ENCODE measurements at places on chromosomes 11 and 22.

DNA sequence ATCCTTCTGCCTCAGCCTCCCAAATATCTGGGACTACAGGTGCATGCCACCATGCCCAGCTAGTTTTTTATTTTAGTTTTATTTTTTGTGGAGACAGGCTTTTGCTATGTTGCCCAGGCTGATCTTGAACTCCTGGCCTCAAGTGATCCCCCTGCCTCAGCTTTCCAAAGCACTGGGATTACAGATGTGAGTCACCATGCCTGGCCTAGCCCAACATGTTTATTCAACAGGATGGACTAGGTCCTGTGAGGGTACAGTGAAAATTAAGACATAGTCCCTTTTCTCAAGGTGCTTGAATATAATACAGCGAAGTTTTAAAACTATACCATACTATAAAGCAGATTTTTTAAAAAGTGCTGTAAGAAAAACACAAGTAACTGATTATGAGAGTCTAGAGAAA lies 45.2 kb upstream of the EED start:
- DNase-seq, result no peak

DNA sequence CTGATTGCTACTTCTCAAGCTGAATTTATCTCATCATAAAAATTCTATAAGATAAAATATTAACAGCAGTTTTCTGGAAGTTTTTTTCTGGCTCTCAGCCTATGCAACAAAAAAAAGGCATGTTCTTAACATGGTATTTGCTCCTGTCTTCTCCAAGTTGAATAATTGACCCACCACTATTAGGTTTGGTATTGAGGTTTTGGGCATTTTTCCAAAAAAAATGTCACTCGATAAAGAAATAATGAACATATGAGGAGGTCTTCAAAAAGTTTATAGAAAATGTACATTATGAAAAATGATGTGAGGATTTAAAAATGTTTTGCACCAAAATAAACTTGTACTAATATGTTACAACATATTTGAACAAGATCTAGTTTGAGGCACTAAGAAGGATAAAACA lies 808.6 kb upstream of the RAG2 start:
- DNase-seq, result no peak

- no peak for DNase-seq
Measured at GRCh38 chr11:108959105-108959761, 294.4 kb downstream of the DDX10 start.

DNA sequence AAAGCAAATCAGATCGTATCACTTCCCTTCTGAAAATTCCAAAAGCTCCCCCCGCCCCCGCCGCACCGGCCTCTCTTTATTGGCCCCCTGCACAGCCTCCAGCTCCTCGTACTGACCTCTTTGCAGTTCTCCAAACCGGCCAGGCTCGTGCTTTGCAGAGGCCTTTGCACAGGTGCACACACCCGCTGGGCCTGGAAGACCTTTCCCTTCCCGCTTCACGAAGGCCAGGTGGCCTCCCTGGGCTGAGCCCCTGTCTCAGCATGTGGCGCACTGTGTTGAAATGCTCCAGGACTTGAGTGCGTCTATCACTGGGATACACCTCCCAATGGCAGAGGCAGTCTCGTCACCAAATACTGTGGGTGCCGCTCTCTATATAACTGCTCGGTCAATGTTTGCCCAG lies 13.2 kb upstream of the ADA2 start:
- no peak for DNase-seq

DNA sequence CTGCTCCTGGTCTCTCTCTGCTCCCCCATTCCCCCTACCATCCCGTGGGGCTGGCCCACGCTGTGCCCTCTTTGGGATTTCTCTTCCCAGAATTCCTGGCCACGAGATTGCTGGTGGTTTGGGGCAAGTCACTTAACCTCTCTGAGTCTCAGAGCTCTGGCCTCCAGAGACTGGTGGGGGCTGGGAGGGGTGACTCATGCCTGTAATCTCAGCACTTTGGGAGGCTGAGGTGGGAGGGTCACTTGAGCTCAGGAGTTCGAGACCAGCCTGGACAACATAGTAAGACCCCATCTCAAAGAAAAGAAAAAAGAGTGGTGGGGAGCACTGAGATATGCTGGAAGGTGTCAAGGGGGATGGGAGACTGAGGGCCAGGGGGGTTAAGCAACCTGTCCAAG lies 18.3 kb downstream of the OTUB1 start:
- no peak for DNase-seq

DNA sequence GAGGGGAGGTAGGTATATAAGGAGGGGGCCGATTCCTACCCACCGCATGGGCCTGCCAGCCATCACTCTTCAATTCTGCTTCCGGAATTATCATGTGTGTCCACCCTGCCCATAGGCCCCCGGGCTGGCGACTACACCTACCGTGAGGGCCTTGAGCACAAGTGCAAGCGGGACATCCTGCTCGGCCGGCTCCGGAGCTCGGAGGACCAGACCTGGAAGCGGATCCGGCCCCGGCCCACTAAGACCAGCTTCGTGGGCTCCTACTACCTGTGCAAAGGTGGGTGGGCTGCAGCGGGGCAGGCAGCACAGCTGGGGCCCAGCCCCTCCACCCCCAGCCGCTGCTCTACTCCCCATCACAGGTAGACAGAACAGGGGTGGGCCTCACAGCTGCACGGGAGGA lies 38.4 kb upstream of the TEF start:
- no peak for DNase-seq

GRCh38 chr11:36750349-36750748 lies 152.3 kb upstream of the RAG2 start:
- no peak for DNase-seq

DNA sequence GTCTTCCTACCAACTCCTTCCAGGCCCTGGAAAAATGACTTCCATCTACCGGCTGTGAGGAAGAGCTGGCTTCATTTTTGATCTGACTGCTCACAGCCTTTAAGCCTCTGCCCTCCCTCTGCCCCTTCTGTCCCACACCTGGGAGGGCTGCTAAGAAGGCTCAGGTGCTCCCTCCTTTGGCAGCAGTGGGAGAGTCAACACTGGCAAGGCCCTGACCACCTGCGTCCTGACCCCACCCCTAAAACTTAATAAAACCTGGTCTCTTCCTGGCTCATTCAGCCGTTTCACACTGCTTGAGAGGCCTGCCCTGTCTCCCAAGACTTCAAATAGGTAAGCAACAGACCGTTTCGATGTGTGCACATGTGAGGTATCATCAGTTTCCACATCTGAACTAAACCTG lies 52.1 kb upstream of the NFRKB start:
- DNase-seq, result no peak

DNA sequence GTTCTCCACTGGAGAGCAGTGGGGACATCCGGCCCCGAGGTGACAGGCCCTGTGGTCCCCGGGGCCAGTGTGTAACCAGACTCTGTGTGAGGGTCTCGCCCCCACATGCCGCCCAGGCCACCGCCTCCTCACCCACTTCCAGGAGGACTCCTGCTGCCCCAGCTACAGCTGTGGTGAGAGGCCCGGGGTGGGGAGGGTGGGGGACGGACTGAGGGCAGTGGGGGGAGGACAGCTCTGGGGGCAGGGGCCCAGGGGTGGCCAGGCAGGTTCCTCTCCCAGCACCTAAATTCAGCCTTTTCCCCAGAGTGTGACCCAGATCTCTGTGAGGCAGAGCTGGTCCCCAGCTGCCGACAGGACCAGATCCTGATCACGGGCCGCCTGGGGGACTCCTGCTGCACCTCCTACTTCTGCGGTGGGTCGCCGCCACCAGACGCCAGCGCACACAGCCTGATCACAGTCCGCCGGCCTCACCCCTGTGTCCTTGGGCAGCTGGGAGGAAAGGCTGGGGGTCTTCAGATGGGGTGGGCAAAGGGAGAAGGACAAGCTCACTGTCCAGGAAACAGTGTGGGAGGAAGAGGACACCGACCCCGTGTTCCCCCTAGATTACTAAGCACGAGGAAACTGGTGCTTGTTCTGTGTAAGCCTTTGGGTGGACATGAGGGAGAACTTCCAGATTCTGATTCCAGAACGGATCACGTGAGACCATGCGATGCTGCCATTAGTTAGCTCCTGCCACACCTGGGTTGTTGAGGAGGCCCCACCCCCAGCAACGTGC lies 84.4 kb upstream of the MYOD1 start:
- DNase-seq, result no peak

- DNase-seq, result no peak
Measured at GRCh38 chr11:119218141-119218878, 12.2 kb downstream of the CBL start.

DNA sequence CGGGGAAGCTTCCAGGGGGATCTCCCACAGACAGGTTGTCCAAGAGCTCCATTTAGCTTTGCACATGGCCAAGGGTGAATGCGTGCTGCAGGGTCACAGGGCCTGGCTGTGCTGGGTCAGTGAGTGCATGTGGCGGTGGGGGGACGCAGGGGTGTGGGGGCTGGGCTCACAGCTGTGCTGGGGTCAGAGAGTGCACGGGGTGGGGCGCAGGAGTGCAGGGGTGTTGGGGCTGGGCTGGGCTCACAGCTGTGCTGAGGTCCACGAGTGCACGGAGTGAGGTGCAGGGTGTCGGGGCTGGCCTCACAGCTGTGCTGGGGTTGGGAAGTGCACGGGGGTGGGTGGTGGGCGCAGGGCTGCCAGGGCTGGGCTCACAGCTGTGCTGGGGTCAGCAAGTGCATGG lies 557.7 kb downstream of the BRD1 start:
- no peak for DNase-seq

DNA sequence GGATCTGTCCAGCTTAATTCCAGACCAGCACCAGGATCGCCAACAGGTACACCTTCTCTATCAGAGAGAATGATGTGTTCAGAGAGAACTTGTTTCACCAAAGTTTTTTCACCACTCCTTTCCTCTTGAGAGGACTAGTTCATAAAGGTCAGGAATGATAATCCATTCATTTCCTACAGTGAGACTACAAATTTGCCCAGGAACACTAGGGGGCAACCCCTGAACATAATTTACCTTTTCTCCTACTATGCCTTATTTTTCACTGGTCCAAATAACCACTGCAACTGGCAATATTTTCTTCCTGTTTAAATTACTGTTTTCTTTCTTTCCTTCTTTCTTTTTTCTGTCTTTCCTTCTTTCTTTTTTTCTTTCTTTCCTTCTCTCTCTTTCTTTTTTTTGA lies 22.5 kb downstream of the CAVIN3 start:
- DNase-seq, result no peak

- DNase-seq, result no peak
Measured at GRCh38 chr11:105611572-105612441, 1.9 kb downstream of the GRIA4 start.

GRCh38 chr11:117510646-117511045 lies 183.0 kb downstream of the CEP164 start:
- DNase-seq, result no peak

- DNase-seq, result no peak
Measured at GRCh38 chr11:14529951-14530350, 9.8 kb upstream of the PSMA1 start.

GRCh38 chr11:122745111-122745510 lies 89.6 kb downstream of the UBASH3B start:
- DNase-seq, result no peak

DNA sequence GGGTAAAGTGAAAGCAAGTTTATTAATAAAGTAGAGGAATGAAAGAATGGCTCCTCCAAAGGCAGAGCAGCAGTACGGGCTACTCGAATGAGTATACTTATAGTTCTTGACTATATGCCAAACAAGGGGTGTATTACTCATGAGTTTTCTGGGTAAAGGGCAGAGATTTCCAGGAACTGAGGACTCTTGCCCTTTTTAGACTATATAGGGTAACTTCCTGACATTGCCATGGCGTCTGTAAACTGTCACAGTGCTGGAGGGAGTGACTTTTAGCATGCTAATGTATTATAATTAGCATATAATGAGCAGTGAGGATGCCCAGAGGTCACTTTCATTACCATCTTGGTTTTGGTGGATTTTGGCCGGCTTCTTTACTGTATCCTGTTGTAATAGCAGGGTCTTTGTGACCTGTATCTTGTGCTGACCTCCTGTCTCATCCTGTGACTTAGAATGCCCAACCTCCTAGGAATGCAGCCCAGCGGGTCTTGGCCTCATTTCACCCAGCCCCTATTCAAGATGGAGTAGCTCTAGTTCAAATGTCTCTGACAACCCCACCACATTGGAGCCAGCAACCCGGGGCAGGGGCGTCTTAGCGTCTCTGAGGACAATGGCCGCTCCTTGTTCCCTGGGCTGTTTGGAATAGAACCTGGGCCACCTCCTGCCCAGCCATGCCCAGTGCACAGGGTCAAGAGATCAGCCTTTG lies 34.9 kb upstream of the CD82 start:
- DNase-seq, result no peak

DNA sequence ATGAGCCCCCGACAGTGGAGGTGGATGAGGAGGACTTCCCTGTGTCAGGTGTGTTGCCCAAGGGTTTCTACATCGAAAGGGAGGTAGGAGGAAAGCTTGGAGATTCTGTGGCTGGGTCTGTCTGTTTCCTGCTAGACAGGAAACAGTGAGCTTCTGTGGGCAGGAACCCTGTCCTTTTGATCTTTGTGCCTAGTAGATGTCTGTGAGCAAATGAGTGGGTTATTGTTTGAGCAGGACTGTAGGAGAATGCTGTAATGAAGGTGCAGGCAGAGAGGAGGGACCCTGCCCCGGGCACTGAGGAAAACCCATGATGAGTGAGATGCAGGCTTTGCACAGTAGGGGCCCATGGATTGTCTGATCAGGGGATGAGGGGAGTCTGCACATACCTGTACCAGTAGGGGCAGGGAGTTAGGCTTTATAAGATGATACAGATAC lies 14.0 kb downstream of the USP35 start:
- no peak for DNase-seq

All from hypothalamus (tissue), 51 donors.